ENCODE measurements at places on chromosomes 7 and 10.

GRCh38 chr10:89295597-89295996 is 6.2 kb upstream of the IFIT2 start:
- DNase-seq, result no peak

- no peak for DNase-seq
Measured at GRCh38 chr10:70425096-70425495, 16.4 kb downstream of the NODAL start.

GRCh38 chr7:71403202-71403946 is 271.4 kb downstream of the GALNT17 start:
- DNase-seq, result no peak

- no peak for DNase-seq
Measured at GRCh38 chr7:29424984-29425309, 138.7 kb upstream of the PRR15 start.

DNA sequence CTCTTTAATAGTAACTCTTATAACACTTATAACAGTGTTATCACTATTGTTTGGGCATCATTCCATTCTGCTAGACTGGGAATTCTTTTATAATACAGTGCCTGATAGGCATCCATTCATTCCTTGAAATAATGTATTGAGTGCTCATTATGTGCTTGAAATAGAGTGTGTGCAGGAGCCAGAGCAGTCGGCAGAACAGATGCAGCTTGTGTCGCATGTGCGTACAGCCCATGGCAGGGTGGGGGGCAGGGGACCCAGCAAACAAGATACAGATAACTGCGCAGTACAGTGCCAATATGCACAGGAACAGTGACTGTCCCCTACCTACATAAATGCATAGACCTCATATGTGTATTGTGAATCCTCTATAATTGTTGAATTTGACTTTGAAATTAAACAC is 99.3 kb downstream of the KAT6B start:
- DNase-seq, result no peak

- DNase-seq, result no peak
Measured at GRCh38 chr10:117425974-117426566, 50.8 kb upstream of the PDZD8 start.

GRCh38 chr7:101865031-101865430 is 47.6 kb downstream of the CUX1 start:
- no peak for DNase-seq

DNA sequence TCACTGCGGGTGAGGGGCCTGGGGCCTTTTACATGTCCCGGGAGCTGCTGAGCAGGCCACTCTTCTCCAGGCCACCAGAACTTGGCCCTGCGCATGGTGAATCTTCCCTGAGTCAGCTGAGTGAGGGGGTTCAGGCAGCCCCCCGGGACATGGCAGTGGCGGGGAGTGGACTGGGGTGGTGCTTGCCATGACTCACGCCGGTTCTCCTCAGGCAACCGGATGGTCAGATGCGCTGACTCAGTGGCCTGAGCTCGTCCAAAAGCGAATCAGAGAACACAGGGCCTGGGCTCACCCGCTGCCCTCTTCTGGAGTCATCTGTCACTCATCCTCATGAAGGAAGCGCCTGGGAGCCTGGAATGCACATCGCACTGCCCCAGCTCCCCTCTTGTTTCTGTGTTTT is 33.5 kb downstream of the HTRA1 start:
- no peak for DNase-seq

- no peak for DNase-seq
Measured at GRCh38 chr10:3763035-3763456, 22.0 kb downstream of the KLF6 start.

DNA sequence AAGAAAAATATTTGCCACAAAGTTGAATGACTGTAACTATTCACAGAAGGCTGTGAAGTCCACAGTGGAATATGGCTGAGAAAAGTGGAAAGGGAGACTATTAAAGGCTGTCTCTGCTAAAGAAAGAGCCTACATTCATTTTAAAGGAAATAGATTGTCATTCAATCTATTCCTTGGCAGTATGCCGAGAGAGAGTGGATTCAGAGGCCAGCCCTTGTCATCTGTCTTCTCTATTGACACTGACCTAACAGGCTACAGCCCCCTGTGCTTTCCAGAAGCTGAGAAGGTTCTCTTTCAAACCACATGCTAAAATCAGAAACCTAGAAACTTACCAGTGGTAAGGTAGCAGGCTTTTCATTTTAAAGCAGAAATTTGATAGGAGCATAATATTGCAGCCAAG is 12.1 kb downstream of the ODAD2 start:
- no peak for DNase-seq

DNA sequence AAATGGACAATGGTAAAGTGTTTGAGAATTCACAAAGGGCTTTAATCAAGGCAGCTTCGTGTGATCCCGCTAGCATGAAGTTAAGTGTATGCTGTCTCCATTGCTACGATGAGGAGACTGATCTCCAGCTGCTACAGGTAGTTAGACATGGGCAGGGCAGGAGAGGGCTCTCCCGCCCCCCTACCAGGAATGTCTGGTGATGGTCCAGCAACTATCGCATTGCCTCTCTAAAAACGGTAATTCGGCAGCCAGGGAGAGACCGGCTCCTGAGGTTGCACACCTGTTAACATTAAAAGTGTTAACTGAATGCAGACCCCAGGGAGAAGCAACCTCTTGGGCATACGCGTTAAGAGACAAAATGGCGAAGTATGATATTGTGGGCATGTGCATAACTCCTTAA is 37.9 kb downstream of the SVIL start:
- DNase-seq, result no peak

- no peak for DNase-seq
Measured at GRCh38 chr7:114273218-114273617, 141.4 kb upstream of the FOXP2 start.

- no peak for DNase-seq
Measured at GRCh38 chr10:101130984-101131961, at the start of gene TLX1. TLX1 (plus strand) TSS chr10:101131300; CDS start chr10:101131542, 242 bp downstream.

DNA sequence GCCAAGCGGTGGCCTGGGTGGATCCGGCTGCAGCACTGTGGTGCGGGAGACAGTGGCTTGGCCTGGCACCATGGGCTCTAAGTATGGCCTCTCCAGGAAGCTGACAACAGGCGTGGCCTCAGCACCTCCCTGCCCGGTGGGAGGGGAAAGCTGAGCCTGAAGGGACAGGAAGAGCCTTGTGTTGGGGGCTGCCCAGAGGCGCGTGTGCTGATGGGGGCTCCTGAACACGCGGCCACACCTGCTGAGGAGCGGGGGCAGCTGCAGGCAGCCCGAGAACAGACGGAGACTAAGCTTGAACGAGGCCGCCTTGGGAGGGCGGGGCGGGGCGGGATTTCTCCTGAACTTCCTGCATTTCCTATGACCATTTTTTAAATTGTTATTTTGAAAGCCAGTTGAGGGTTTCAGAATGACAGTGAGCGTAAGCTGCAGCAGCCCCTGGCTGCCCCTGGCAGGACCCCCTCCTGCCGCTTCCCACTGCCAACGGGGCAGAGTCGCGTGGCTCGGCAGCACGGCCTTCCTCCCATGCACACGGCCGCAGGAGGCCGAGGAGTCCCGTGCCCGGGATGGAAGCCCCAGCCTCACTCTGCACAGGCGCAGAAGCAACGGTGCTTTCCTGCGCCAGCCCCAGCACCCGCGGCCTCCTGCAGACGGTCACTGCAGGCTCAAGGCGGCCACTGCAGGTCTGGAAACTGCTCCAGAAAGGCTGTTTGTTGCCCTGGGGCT is 43.2 kb downstream of the DPYSL4 start:
- no peak for DNase-seq

GRCh38 chr7:117937049-117937752 is 64.0 kb upstream of the CTTNBP2 start:
- DNase-seq, result no peak

DNA sequence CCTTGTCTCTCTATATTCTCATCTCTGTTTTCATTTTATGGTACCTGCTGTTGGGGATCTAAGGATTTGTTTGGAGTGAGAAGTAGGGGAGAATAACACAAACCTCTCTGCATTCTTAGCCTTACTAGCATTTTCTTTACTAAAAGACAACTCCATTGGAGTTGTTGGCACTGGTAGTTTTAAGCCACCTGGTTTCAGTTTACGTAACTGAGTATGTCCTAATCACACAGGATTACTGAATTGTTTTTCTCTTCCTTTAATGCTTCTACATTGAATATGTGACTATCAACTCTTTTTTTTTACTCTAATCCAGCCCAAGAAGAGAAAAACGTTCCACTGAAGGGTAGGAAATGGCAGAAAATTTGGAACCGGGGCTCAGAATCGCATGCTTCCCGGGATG is 30.0 kb upstream of the TRIL start:
- DNase-seq, result no peak

DNA sequence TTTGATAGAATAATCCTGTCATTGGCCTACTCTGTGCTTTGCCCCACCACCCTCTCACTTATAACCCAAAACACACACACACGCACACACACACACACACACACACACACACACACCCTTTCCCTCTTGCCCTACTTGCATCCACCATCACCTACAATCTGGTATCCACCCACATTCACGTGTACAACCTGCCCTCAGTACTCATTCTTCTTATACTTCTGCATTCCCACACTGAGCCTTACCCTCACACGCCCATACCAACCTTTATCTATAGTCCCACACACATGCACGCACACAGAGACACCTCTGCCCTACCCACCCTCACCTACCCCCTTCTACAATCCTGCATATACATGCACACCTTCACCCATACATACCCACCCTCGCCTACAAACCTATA is 10.8 kb upstream of the SRI start:
- DNase-seq, result no peak
